Fibroblast of skin of left biceps (primary cell): ENCODE measurements at places on chromosomes 5 and 9.

DNA sequence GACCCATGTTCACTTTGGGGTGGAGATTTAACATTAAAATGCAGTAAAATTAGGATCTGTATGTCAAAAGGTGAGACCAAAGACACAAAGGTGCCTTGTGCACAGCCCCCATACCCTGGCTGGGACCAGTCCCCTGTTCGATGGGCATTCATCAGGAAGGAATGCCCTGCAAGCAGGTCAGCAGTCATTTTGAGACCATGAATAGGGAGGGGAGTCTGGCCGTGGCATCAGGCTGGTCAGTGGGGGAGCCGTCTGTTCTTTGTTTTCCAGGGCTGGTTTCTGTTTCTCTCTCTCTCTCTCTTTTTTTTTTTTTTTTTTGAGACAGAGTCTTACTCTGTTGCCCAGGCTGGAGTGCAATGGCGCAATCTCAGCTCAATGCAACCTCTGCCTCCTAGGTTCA is 68.9 kb upstream of the GOLM1 start:
- no peak for DNase-seq

GRCh38 chr5:18105449-18105848 is 471.2 kb downstream of the TAF11L14 start:
- no peak for DNase-seq

DNA sequence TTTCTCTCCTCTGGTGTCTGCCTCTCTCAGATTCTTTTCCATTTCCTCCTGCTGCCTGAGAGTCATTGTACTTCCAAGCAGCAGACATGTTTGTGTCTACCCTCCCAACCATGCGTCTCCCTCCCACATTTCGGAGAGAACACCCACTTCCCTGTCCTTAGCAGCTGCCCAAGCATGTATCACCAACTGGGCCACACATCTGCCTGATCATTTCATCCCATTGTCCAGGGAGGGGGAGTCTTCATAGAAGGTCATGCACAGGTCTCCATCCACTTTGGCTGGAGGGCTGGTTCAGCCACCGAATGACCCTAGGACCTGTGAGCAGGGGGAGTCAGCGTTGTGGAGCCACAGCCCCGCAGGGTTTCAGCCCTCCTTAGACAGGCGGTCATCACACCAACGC is 75.4 kb downstream of the MAP1B start:
- no peak for DNase-seq

- no peak for DNase-seq
These were observed 112.5 kb downstream of the HAPLN1 start for GRCh38 chr5:83608122-83608521.

DNA sequence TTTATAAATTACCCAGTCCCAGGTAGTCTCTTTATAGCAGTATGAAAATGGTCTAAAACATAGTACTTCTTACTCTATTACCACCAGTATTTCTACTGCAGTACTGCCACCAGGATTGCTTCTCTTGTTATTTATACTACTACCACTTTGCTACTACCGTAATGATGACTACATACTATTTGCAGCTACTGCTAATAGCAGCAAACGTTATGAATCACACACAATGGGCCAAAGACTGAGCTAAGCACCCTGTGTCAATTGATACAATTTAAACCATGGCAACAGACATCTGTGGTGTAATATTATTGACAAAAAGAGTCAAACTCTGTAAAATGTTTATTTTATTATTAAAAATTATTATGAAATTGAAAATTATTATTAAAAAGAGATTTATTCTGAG is 15.3 kb upstream of the KIF12 start:
- no peak for DNase-seq

DNA sequence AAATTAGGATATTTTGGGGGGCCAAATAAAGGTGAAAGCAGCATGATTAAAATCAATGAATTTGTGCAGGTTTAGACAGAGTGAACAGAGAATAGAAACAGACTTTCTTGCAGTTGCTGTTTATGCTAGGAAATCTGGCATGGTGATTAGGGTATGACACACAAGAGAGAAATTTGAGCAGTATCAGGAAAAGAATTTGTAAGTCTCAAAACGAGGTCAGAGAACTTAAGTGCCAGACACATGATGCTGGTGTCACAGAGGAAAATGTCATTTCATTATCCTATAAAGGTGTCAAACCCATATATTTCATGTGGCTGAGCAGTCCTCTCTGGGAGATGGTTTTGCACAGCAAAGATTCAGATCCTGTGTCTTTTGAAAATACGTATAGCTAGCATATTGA is 15.7 kb downstream of the LVRN start:
- peak; percentile 33 for DNase-seq

GRCh38 chr5:168327994-168328393 is 36.5 kb downstream of the WWC1 start:
- DNase-seq: peak; percentile 51
